ENCODE measurements at places on chromosomes 1 and 21.

DNA sequence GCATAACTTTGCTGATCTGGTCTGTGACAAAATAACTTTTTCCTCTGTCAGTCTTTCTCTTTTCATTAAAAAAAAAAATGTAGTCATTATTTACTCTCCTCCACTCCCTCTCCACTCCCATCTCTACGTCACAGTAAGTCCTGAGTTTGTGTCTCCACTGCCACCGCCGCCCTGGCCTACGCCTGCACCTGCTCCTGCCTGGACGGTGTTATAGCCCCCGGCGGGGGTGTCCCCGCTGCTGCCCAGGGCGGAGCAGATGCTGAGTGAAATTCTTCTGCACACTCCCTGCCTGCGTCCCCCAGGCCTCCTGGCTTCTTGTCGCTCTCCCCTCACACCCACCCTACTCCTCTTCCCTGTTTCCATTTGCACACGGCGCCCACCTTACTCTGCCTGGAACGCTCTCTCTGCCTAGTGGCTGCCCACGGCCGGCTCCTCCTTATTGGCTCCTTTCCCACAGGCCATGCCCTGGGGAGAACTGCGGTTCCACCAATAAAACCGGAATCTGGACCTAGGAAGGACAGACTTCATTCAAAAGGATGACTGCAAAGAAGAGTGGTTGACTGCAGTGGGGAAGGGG lies 55.2 kb upstream of the C1orf174 start:
- DNase-seq, result no peak

DNA sequence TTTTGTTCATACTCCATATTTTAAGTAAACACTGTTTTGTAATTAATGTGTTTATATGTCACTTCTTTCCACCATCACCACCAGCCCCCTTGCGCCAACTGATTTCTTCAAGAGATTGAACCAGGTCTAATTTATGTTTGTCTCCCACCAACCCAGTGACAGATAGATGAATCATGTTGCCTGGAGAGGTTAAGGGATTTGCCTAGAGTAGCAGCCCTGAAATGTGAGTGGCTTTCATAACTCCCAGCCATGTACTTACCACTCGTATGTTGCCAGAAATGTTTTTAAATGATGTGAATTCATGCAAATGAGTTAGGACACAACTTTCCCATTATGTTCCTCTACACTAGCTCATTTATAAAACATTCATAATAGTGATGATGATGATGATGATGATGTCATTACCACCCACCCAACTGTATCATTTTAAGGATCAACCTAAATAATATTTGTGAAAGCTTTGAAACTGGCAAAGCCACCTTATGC lies 86.9 kb downstream of the LRRC8D start:
- peak; percentile 7 for DNase-seq

GRCh38 chr1:189775343-189775742 lies 702.3 kb downstream of the BRINP3 start:
- DNase-seq, result no peak

DNA sequence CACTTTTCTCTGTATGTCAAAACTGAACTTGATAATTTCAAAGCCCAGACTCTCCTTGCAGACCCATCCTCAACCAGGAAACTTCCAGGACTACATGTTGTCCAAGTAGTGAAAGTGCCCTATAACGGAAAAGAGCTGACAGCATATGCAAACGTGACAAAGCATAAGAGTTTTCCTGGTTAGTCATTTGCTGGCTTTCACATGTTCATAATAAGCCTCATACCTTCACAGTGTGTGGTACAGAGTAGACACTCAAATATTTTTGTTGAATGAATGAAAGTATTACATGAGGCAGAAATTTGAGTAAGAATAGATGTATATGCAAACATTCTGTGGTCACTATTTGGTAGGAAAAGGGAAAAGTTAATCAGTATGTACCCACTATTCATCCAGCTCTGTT lies 473.3 kb downstream of the MRPL39 start:
- DNase-seq, result no peak

- no peak for DNase-seq
These were observed 29.5 kb upstream of the GTF2B start for GRCh38 chr1:88920845-88921244.

DNA sequence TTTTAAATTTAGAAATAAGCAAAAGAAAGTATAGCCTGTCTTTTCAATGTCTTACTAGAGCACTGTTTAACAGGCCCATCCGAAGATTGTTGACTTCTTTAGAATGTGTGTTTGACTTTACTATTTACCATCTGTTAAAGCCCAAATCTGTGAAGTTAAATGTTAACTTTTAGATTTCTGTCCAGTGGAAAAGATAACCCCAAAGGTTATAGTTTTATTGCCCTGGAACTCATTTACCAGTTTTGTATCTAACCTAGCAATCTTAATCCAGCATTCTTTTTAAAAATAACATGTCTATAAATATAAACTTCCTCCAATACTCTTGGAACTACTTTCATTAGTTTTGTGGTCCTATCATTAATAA lies 37.9 kb downstream of the SNRPE start:
- DNase-seq, result no peak

DNA sequence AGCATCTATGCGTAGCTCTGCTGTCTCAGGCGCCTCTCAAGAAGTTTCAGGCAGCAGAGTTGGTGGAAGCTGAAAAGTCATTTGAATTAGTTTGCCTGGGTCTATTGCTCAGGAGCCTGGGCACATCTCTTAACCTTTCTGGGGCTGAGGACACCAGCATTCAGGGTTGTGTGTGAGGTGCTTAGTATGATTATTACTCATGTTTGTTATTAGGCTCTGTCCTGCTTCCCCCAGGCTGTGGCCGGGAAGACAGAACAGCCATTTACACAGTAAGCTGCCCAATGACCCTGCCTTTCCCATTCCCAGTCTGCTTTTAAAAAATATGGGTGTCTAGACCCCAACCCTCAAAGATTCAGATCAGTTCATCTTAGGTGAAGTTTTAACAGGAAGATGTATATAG lies 53.9 kb upstream of the CACNA1E start:
- no peak for DNase-seq

DNA sequence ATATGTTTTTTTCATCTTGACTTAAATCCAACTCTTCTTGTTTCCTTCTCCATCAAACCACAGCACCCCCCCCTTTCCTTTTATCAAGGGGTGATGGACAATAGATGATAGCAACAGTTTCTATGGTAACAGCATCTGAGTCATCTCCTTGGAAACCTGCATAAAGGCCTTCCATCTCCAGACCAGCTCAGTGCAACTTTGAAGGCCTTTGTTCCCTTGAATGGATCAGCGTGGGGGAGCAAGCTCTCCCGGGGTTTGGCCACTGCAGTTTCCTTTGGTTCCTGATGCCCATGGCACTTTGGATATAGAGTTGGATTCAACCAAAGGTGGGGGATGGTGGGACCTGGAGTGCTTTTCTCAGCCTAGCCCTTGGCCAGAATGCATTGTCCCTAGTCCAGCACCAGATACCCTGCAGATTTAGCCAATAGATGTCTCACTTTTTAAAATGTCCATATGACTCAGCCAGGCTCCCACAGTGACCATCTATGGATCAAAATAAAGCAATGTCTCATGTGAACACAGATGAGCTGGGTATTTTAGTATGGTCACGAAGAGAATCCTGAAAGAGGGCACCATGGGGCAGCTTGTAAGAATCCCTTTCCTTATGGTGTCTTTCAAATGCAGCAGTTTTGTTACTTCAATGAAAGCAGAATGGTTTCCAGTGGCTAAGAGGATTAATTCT lies 127.7 kb downstream of the SPATA46 start:
- no peak for DNase-seq

GRCh38 chr1:41955461-41956159 lies 36.9 kb upstream of the HIVEP3 start:
- no peak for DNase-seq

GRCh38 chr1:55382806-55383305 lies 167.7 kb upstream of the USP24 start:
- DNase-seq, result no peak

GRCh38 chr1:153608089-153608682 lies 4.8 kb downstream of the S100A16 start:
- no peak for DNase-seq

DNA sequence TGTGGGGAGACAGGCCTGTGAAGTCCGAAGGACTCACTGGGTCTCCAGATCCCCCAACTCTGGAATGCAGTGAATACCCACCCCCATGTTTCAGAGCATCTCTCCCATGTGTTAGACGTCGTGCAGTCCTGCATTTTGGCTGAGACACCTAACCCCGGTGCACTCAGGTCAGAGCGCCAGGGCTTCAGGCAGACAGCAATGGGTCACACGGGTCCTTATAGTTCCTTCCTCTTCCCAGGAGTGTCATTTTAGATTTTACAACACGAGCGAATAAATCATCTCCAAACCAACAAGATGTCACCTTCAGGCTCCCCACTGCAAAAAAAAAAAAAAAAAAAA lies 5.1 kb downstream of the PRRX1 start:
- no peak for DNase-seq

- peak; percentile 58 for DNase-seq
These were observed 4.4 kb downstream of the ST7L start for GRCh38 chr1:112614460-112615065.

GRCh38 chr1:145979746-145980456 lies 15.4 kb downstream of the POLR3GL start:
- DNase-seq, result no peak

- DNase-seq, result no peak
These were observed 20.9 kb downstream of the ERICH3 start for GRCh38 chr1:74652711-74653139.

DNA sequence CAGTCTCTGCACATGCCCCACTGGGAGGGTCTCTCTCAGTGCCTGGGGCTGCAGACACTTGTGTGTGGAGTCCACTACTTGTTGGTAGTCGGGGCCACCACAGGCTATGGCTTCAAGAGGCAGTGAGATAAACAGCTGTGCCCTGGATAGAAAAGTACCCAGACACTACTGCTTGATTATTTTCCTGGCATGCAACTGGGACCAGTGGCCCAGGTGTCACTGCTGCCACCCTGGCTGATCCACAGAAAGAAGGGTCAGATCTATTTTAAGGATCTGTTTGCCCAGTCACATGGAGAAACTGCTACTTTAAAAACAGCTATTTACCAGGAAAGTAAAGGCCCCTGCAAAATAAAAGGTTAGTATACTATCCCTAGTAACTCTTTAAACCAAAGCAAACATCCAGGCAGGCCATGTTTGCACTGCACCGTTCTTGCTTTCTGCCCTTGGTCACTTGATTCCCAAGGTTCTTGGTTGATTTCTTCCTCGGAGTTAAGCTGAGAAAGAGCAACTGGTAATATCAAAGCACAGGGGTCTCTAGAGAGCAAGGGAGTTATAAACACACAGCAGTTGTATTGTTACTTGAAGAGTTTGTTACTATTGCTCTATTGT lies 99.9 kb downstream of the GLUL start:
- no peak for DNase-seq

- no peak for DNase-seq
These were observed 39.1 kb upstream of the KCNK2 start for GRCh38 chr1:215043401-215043800.

DNA sequence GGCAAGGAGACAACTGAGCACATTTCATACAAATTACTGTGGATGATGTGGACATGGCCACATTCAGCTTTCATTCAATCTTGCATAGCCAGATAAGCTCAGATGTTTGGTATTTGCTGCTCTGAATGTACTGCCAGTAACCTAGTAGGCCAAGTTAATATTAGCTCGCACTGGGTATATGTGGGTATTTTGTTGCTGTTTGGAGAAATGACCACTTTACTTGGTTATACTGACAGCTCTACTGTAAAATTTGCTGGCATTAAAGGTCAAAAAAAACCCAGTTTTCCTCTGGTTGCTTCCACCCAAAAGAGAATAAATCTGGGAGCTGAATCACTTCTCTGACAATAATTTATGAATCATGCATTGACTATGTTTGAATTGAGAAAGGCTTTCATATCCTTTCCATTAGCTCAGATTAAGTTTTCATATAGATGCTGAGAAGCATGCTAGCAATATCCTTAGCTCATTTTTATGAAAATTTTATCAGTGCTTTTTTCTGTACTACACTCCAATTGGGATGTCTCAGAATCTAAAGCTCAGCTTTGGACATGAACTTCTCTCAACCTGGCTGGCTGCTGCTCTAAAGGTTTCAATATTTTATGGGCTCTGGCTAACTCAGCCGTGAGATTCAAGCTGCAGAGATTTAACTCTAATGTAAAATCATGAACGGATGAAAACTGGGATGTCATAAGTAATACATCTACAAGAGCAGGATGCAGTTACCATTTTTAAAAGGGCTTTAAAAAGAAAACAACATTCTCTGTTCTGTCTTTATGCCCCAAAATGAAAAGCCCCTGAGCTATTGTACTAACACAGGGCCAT lies 330.0 kb downstream of the BARHL2 start:
- no peak for DNase-seq

DNA sequence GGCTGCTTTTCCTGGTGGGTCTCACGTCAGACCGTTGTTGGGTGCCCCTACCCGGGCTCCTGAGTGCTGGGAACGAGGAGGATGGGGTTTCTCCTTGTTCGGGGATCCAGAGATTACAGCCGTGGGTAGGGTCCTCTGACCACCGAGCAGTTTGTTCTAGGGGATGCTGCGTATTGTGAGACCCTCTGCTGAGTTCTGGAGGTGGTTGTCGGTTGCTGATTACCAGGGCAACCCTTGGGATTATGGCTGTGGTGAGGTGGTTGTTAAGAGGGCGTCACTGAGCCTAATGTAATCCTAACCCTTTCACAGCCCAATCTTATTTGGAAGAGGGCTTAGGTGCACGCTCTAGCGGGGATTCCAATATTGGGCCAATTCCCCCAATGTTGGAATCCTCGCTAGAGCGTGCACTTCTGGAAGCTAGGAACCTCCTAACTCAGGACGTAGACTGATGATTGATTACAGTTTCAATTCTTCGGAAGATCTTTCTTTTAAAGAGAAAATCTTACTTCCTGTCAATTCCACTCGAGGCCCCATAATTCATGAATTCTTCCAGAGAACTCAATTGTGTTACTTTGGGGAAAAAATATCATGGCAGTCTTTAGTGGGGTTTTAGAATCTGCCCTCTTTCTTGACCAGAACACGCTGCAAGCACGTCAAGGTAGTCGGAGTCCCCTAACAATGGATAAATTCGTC lies 483 bp downstream of the TCEANC2 start:
- no peak for DNase-seq

DNA sequence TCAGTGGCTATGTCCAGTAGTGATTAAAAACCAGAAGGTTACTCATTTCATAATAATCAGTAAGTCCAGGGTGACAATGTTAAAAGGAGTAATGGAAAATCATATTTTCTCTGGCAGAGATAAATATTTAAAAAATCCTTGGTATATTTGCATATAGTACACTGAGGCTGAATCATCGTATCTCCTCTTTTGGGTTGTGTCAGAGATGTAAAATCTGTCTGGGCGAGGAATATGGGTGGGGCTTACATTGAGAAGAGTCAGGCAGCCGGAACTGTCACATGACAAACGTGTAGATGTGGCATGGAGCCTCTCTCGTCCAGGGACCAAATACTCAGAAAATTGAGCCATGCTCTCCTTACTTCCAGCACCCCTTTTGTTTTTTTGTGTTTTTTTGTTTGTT lies 120.9 kb downstream of the FMN2 start:
- DNase-seq, result no peak

- DNase-seq, result no peak
These were observed 720.4 kb upstream of the ADGRL4 start for GRCh38 chr1:79726911-79727310.
